ENCODE measurements at places on chromosomes 4 and X.

DNA sequence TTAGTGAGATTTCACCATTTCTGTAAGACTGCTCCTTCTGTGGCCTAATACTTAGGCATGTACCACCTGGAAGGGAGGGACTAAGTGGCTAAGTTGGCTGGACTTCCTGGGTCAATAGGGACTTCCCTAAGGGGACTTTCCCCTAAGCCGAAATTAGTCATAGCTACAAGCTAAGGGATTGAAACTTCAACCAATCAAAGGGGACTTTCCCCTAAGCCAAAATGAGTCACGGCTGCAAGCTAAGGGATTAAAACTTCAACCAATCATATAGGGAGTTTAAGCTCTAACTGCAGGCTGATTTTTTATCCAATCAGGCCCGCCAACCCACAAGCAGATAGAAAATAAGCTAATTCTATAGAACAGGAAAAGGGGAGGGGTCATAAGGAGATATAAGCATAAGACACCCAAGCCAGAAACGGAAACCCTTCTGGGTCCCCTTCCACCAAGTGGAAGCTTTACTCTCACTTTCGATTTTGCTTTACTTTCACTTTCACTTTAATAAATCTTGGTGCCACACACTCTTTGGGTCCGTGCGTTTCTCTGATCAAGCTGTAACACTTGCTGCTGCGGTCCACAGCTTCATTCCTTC lies 382.8 kb downstream of the KLHL4 start:
- DNase-seq: peak; percentile 36

- DNase-seq: no peak
Observed at GRCh38 chr4:14386196-14386595, 616.1 kb upstream of the CPEB2 start.

GRCh38 chrX:149982310-149982709 lies 44.0 kb upstream of the EOLA2 start:
- no peak for DNase-seq

DNA sequence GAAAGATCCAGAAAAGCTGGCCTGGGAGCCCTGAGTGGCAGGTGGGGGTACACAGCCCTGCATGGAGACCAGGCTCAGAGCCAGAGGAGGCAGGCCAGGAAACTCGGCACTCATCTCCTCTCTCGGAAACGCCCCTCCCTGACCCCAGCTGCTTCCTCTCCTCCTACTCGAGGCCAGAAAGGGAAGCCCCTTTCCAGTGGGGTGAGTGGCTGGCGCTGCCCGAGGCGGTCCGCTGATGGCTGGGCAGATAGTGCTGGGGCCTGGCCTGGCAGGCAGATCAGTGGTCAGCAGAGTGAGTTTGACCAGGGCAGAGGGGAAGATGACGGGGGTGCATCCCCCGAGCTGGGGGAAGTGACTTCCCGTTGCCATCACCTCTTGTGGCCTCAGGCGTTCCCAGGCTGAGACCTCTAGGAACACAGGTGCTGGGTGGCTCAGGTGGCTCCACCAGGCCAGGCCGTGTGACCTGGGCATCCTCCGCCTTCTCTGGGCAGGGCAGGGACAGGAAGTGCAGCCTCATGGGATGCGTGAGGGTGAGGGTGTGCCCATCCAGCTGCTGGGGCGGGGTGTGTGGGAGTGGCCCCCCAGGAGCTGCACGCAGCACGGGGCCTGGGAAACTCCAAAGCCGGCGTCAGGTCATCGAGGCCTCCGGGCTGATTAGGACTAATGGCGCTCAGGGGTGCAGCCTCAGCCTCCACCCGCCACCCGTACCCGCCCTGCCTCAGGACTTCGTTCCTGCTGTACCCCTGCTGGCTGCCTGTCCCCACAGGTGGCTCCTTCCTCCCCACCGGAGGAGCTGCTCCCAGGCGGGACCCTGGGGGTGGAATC lies 5.7 kb downstream of the SH3BP2 start:
- peak; percentile 46 for DNase-seq

DNA sequence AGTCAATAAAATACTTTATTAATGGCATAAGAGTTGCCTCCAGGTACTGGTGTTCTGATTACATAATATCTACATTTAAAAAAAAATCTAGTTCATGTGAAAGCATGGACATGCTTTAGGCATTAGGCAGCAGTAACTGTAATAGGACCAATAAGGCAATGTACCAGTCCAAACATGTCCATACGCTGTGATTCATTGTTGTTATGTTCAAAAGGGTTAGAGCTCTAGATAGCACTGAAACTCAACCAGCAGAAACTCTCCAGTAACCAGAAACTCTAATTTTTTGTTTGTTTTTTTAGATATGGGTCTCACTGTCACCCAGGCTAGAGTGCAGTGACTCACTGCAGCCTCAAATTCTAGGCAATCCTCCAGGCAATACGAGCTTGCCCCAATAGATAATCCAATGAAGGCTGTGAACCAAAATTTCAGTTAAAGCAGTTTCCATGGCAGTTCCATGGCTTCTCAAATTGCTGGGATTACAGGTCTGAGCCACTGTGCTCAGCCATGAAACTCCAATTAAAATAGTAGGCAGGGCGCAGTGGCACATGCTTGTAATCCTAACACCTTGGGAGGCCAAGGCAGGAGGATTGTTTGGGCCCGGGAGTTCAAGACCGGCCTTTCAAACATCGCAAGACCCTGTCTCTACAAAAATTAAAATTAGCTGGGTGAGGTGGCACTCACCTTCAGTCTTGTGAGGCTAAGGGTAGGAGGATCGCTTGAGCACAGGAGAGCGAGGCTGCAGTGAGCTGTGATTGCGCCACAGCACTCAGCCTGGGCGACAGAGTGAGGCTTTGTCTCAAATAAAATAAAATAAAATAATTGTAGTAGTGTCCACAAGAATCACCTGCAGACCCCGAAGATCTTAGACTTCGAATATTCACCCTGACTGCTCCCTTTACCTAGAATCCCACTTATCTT lies 36.3 kb downstream of the MGARP start:
- DNase-seq: no peak

DNA sequence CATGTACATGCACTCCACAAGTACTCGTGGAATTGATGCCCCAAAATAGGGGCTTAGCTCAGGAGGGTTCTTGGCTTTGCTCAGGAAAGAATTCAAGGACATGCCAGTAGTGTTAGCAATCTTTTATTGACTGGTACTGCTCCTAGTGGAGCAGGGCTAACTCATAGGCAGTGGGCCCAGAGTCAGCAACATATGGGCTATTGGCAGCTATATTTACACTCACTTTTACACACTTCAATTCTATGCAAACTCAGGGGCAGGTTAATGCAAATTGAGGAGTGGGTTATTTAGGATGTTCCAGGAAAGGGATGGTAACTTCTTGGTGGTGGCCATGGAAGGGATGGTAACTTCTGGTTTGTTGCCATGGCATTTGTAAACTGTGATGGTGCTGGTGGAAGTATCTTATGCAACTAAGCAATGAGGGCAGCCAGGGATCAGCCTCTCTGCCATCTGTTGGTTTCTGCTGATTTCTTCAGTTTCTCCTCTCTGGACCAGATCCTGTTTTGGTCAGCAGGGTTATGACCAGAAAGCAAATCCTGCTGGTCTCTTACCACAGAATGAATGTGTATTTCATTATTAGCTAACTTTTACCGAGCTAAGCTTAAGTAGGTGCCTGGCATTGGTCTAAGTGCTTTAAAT lies 69.2 kb upstream of the FAT1 start:
- no peak for DNase-seq

DNA sequence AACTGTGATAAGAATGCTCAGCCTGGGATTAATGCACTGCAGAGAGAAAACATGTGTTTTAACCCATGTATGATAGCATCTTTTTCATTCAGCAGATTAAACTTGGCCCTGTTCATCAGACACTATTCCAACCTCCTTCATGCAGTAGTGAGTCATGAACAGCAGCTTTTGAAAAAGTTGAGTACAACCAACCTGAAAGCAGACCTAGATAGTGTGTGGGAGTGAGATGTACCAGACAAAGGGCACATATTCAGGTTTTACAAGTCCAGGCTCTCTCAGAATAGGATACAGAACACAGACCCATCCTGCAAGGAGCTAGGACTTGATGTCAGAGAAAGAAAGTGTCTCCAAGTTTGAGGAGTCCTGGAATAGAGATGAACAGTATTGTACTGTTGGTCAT lies 237.3 kb upstream of the STS start:
- DNase-seq: no peak

DNA sequence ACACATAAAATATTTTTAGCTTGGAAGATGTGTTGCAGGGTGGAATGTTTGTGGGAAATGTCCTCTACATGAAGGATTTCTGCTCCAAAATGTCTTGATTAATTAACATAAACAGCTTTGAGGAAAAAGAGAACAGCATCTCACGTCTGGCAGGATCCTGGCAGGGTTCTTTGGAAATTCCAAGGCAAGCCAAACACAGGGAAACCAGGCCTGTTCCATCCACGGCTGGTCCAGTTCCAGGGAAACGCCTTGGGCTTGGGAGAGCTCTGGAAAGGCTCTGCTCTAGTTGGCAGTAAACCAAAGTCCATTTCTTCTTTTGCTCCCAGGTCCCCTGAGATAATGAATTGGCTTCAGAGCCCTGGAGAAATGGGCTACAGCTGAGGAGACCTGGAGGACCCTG lies 42.4 kb upstream of the GAB1 start:
- no peak for DNase-seq

GRCh38 chr4:110492522-110492921 lies 16.6 kb downstream of the ENPEP start:
- no peak for DNase-seq

Data from central memory CD4-positive, alpha-beta T cell (primary cell).